ENCODE measurements at places on chromosomes 4 and X.

DNA sequence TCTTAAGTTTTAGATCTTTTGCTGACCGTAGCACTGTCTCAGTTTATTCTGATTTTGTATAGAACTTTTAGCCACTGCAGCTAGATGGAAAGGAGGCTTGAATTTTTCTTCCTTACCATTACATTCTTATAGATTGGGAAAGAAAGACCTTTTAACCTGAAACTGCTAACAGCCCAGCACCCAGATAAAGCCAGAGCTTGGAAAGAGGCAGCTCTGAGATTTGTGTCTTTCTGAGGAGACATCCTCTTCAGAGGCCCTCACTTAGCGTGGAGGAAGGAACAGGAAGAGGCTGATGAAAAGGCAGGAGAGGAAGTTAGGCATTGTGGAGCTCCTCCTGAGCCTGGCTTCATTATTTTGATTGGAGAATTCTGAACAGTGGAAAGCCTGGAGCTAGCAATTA is 35.1 kb downstream of the ATG4A start:
- no peak for DNase-seq

DNA sequence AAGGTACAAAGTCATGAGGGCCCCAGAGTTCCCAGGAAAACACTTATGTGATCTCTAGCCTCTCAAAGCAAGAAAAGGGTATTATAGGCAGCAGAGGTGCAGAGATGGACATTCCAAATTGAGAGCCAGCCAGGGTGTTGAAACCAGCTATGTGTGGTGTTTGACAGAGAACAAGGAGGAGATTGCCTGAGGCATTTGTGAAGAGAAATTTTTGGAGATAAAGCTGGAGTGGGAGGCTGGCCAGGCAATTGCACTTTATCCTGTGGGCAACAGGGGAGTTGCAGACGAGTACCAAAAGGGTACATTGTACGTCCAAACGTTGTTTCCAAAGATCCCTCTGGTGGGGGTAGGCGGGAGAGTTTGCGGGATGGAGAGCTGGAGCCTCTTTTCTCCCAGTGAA is 2.5 kb upstream of the GABRE start:
- no peak for DNase-seq

GRCh38 chr4:85544751-85545150 is 69.8 kb downstream of the ARHGAP24 start:
- no peak for DNase-seq

DNA sequence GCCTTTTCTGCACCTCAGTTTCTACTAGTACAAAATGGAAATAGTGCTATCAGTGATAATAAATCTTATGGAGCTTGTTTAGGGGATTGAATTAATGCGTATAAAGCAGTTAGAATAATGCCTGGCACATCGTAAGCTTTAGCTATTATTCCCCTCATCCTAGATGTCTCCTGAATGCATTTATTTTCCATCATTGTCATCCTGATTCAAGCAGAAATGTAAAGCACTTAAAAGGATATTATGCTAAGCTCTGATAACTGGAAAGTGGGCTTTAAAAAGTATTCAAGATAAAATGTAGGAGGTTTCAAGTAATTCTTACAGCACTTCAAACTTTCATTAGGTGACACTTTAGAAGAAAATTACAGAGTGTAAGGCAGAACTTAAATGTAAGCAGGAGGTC is 178.7 kb downstream of the RBM46 start:
- no peak for DNase-seq

DNA sequence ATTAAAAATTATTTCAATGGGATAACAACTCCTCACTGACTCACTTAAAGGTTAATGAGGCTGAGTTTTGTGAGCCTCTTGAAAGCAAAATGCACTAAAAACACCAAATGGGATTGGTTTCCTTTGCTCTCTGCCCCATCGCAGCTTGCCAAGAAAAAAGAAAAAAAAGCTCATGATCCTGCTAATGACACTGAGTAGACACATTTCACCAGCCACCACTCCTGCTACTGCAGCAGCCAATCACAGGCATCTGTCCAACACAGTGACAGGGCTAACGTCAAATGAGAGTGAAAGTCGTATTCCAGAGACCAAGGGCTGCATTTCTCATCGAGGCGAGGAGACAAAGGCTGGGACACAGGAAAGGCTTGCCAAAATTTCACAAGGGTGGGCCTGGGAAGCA is 5.2 kb downstream of the APBB2 start:
- no peak for DNase-seq

GRCh38 chrX:39905946-39906345 is 191.8 kb downstream of the BCOR start:
- DNase-seq, result no peak

DNA sequence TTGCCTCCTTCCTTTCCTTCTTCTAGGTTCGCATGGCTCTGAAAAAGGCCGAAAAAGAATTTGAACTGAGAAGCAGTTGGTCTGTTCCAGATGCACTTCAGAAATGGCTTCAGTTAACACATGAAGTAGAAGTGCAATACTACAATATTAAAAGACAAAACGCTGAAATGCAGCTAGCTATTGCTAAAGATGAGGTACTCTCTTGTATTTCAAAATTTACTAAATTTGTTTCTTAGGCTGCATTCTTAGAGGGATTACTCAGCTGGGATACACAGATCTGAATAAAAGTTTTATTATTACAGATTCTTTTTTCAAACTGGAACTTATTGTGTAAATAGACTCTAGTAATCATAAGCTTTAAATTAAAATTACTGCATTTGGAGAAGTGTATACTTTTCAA is 146.9 kb downstream of the STIM2 start:
- DNase-seq, result no peak

DNA sequence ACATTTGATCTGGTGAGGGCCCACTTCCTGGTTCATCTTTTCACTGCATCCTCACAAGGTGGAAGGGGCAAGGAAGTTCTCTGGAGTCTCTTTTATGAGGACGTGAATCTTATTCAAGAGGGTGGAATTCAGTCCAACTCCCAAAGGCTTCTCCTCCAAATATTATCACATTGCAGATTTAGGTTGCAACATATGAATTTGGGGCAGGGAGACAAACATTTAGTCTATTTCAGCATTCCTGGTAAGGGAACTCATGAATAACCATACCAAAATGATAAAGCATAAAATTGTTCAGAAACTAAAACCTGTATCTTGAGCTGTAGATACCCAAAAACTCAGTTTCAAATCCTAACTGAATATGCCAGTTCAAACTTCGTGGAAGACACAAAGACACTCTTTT is 246.8 kb downstream of the QDPR start:
- DNase-seq, result no peak

DNA sequence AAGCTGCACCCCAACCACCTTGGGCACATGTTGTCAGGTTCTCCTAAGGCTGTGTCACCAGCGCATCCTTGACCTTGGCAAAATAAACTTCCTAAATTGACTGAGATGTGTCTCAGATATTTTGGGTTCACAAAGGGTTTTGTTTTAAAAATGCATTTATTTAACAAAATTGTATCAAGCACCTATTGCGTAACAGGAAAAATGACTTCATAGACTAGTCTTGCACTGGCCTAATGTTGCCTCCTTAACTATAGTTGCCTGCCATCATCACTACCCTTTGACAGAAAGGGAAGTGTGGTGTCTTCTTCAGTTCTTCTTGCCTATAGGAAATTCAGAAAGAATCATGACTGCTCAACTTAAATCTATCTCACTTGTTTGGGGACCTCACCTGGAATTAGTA is 374.2 kb downstream of the SH2D1A start:
- DNase-seq, result no peak

DNA sequence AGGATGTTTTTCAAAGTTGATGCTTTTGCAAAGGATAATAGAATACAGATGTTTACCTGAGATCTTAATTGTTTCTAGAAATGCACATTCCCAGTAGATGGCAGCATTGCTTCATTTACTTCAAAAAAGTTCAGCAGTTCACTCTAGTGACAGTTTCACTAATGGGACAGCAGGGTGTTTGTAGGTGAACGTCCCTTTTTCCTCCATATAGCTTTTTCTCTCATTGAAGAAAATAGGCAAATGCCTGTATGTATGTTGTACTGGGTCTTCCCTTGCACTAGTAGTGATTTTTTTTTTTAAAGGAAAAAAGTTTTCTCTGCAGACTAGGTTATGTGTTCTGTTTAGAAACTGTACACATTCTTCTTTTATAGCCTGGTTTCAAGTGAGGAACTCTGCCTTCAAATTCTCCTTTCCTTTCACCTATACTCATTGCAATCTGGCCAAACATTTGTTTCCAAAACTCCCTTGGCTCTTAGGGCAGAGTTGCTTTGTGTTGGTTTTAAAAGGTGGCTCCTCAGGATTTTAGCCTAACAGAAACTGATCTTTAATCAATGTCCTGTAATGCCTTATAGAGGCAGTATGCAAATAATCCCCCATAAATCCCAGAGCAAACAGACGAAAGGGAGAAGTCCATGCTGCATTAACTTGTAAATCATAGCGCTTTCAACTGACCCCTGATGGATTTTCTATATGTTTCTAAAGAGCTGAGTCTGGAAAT is 86.3 kb downstream of the EGF start:
- DNase-seq, result no peak

- DNase-seq, result no peak
Observed at GRCh38 chr4:163673848-163674697, 179.6 kb downstream of the TMA16 start.
